ENCODE measurements at places on chromosomes 11 and 22.
A peak's percentile ranks its signal among the peaks of the same experiment; 100 is the strongest.

DNA sequence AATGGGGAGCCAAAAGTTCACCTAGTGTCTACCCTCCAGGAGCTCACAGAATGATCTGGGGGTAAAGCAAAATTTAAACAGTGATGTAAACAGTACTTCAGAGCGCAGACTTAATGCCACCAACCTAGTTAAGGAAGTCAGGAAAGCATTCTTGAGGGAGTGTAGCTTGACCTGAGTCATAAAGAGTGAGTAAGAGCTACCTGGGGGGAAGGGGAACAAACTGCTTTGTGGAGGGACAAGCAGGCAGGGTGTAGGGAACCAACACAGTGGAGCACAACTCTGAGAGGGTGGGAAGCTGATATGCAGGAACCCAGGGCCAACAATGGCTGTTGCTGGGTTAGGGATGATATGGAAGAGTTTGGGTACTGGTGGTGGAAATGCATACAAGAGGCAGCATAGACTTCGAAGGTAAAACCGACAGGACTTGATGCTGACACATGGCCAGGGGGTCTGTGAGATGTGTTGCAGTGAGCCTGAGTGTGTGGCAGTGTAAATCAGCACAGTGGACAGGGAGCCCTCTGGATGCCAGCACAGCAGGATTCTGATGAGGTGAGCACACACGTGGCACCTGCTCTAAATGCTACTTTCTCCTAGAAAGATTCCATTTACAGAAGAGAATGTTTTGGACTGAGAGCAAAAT lies 58.3 kb upstream of the CYP2D6 start:
- no peak for DNase-seq

DNA sequence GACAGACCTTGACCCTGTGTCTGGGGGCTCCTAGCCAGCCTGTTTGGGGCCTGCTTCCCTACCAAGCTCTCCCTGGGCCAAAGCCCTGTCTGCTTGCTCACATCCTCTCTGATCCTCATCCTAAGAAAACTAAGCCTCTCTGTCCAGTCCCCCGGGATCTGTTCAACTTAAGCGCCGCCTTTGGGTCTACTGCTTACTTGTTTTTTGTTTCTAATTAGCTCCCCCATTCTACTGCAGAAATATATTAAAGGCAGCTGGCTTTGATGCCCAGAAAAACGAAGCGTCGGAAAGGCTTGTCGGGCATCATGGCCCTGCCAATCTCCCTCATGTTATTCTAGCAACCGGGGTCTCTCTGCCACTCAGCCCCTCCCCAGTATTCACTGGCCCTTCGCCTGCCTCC lies 3.4 kb downstream of the DSCAML1 start:
- no peak for DNase-seq

- DNase-seq: no peak
These were observed 16.7 kb downstream of the MRPL23 start for GRCh38 chr11:1963864-1964263.

- DNase-seq: no peak
These were observed 9.5 kb upstream of the ACR start for GRCh38 chr22:50728523-50728931.

DNA sequence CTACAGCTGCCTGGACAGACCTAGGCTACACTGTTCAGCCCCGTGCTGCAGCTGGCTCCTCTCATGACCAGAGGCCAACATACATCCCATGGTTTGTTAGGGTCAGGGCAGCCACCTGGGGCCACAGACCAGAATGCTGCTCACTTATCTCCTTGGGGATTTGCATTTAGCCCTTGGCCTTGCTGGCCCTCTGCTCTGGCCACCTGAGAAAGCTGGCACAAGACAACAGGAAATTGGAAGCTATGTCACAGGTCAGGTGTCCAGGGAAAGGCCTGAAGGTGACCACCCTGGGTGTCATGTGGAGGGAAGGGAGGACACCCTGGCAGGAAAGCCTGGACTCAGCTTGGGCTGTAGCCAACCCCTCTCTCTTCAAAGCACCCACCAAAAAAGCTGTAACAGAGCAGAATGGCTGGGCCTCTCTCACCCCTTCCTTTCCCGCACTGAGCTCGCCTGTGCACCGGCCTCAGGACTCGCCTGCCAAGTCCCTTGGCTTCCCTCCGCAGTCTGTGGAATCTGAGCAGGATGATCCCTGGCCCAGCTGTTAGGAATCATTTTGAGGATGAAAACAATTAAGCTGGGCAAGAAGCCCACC lies 86.3 kb downstream of the SNX19 start:
- DNase-seq: no peak

DNA sequence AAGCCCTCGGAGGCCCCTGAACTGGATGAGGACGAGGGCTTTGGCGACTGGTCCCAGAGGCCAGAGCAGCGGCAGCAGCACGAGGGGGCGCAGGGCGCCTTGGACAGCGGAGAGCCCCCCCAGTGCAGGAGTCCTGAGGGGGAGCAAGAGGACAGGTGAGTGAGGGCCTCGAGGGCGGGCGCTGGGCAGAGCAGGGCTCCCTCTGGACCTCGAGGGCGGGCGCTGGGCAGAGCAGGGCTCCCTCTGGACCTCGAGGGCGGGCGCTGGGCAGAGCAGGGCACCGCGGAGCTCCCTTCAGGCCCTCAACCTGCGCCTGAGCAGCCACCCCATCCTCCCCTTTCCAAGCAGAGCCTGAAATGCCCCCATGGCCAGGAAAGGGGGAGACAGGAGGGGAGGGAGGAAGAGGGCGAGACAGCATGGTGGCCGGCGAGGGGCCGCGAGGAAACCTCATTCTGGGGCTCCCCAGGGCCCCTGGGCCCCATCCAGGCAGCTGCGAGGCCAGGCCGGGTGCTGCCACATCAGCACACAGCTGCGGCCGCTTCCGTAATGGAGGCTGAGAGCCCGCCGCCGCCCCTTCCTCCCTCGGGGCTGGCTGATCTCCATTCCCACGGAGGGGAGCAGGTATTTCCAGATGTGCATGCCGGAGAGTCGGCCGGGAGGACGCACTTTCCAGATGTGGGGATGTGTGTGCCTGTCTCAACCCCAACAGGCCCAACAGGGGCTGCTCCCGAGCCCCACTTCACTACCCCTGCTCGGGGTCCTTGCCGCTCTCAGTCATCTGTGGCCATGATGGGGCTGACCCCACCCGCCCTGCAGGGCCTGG lies 10.0 kb downstream of the PRR33 start:
- DNase-seq: no peak

DNA sequence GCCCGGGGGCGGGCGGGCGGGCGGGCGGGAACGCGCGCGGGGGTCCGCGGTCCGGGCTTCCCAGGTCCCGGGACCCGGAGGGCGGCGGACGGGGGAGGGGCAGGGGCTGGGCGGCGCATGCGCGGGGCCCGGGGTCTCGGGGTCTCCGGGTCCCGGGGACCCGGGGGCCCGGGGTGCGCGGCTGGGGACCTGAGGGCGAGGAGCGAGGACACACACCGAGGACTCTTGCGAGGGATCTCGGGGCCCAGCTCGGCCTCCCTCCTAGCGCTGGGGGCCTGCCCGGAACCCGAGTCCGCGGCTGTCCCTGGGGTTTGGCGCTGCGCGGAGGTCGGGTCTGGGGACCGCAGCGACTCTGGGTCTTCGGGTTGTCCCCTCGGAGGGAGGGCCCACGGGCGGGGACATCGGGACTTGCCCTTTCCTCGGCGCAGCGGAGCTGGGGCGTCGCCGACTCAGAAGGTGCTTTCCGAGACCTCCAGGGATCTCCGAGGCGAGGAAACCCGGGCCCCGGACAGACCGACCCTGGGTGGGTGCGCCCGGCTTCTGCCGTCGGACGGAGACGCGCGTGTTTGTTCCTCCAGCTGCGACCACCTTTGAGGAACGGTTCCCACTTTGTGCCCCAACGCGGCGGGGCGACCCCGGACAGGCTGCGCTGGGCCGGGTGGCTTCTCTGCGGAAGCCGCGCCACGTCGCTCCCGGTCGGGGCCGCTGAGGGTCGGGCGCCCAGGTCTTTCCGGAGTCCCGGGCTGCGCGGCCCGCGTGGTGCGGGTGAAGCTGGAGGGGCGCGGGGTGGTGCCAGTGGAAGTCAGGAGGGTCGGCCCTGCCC lies 540 bp downstream of the PPARA start:
- peak; percentile 79 for DNase-seq

DNA sequence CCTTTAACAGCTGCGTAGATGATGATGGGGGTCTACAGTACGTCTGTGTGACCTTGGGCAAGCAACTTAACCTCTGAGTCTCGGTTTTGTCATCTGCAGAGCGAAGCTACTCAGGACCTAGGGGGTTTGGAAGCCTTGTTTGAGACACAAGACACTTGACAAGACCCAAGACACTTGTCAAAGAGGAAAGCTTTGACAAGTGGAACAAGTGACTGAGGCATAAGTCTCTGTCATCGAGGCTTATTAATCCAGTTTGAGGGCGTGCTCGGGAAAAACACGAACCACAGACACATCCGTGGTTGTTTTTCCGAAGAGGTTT lies 732 bp upstream of the PC start:
- no peak for DNase-seq

- no peak for DNase-seq
These were observed 37.0 kb downstream of the CDPF1 start for GRCh38 chr22:46213052-46213451.

DNA sequence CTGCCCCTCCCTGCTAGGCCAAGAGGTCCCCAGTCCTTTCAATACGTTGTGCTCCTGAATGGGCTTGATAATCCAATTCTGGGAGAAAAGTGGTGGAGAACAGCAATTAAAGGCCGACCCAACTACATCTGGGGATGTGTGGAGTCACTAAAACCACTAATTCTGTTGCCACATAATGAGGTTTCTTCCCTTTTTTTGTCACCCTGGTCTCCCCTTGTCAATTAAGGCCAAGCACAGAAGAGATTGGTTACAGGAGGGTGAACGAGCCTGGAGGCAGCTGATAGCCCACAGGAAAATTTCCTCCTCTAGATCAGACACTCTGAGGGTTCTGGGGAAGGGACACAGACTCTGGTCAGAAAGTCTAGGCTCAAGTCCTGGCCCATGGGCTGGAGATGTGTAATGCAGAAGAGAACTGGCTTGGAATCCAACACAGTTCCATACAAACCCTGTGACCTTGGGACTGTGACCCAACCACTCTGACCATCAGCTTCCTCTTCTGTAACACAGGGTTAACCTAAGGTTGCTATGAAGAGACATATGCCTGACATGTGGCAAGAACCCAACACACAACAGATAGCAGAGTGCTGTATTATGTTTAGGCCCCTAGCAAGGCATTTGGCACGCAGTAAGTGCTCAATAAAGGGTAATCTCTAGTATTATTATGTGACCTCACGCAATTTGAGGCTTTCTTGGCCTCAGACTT lies 146.4 kb downstream of the CHST1 start:
- DNase-seq: no peak

DNA sequence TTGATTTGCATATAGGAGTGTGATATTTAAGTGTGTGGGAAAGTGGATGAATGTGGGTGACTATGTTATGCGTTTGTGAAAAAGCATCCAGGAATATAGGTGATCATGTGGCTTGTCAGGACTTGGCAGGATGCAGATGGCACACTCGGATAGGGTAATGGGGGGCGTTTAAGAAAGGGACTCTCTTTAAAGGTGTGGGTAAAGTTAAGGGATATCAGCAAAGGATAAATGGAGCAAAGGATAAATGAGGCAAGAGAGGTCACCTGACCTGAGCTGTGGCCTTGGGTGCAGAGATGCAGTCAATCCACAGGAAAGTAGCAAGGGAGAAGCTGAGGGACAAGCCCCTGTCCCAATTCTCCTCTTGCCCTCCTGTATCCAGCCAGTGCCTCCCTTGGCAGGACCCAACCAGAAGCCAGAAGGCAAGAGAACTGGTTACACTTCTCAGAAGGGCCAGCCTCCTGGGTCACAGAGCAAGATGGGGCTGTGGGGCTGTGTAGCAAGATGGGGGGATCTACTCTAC lies 47.5 kb upstream of the GRAMD1B start:
- DNase-seq: no peak

GRCh38 chr11:11672789-11673188 lies 51.0 kb upstream of the GALNT18 start:
- DNase-seq: no peak

DNA sequence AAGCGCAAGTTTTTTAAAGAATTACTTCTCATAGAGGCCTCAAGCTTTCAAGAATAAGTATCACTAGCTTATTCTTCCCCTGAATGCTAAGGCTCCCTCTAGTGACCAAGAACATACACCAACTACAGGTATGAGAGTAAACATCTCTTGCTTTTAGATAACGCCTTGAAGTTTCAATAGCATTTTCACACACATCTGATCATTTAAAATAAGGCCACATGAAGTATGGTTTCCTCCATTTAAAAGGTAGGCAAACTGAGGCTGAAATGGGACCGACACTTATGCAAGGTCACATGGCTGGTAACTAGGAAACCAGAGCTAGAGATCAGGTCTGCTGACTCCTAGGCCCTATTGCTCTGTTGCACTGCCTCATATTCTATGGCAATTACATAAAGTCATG lies 66.5 kb downstream of the CCDC34 start:
- no peak for DNase-seq

GRCh38 chr11:99973993-99974392 lies 713.1 kb upstream of the ARHGAP42 start:
- no peak for DNase-seq

DNA sequence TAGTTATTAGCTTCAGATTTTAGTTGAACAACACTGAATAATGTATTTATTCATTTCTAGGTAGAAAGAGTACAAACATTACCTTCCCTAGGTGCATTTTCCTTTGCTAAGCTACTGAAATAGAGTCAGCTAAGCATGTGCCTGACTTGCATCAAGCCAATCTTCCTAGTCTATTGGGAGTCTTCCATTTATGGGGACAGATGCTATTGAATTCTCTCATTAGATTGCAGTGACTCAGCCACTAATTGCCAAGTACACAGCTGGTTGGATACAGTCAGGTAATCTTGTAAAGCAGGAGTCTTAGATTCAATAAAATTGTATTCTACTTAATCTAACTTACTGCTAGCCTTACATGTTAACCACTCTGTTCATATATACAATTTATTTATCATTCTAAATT lies 55.2 kb upstream of the RPS13 start:
- no peak for DNase-seq
